ENCODE measurements at places on chromosomes 12 and 14. TPM values are rescaled to one million over a fixed set of nuclear protein-coding genes. Genes with fewer than 3 reads are reported as not detected.
A peak's percentile ranks its signal among the peaks of the same experiment; 100 is the strongest.

DNA sequence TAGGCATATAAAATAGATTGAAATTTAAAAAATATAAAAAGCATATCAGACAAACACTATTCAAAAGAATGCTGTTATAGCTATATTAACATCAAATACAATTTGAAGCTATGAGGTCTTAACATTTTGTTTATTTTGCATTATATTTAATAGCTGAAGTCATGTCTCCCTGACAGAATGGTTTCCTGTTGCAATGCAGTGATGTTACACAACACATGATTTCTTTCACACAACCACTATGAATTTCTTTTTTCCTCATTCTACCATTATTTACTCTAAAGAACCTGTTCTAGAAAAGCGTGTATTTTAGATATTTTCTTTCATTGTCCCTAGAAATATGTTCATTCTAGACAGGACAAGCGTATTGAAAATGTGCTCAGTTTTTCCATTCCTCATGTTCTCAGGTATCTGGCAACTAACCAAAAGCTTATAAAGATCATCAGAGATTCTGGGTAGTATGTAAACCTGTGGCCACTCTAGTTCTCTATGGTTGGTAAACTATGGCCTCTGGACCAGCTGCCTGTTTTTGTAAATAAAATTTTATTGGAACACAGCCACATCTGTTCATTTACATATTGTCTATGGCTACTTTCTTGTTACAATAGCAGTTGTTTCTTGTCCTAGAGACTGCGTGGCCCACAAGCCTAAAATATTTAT is 183.8 kb downstream of the FOXA1 start:
- DNase-seq = no peak

- peak; percentile 73 for DNase-seq
Measured at GRCh38 chr12:69239922-69240630, 707 bp downstream of the CPSF6 start.

GRCh38 chr14:64708148-64709004 is 4.2 kb downstream of the PLEKHG3 start:
- no peak for DNase-seq

GNPTAB gene
- total RNA-seq = 45.7 TPM

FBRSL1 gene
- 43.7 TPM for total RNA-seq

GRCh38 chr14:102430212-102430908 is 67.6 kb downstream of the TECPR2 start:
- no peak for DNase-seq

- DNase-seq = no peak
Measured at GRCh38 chr12:6820166-6820565, 1.5 kb upstream of the GPR162 start.

DNA sequence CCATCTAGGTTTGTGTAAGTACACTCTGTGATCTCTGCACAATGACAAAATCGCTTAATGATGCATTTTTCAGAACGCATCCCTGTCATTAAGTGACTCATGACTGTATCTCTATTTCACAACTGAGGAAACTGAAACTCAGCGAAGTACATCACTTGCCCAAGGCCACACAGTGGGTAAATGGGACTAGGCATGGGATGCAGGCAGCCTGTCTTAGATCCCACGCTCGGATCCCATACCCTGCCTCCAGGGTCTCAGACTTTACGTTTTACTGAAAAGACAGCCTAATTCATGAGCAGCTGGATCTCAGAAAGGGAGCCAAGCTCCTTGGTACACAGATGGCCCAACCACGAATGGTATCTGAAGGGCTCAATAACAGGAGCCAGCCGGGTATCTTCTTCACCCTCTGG is 2.4 kb upstream of the MLEC start:
- DNase-seq = no peak

- no peak for DNase-seq
Measured at GRCh38 chr12:3263939-3264922, 187.1 kb downstream of the TSPAN9 start.

TTC8 gene
- total RNA-seq = 28.1 TPM

Measured in sciatic nerve (tissue), 2 donors.